ENCODE measurements at places on chromosomes 5 and 9.

DNA sequence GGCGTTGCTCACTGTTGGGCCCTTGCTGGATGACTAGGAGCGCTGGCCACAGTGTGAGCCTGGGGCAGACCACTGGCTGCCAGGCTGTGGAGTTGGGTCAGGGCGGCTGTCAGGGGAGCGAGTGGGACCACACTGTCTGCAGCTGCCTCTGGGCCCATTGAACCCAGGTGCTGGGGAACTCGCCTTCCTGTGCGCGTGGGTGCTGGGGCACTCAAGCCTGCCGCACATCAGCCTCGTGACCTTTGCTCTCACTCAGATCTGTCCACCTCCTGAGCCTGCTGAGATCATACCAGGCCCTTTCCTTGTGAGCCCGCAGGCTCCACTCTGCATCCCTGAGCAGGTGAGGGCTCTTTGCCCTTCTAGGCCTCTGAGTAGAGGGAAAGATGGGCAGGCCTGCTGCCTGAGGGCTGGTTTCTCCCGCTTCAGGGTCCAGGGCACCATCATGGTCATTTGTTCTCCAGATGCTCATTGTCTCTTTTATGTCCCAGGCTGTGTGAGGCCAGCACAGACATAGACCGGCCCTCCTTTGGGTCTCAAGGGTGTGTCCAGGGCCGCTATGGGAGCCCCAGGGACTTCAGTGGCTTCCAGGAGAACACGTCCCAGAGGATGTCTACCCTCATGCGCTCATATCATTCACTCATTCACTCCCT, 26.5 kb downstream of the WNK2 start:
- no peak for DNase-seq

- DNase-seq, result no peak
Observed at GRCh38 chr5:40220260-40220659, 459.5 kb upstream of the PTGER4 start.

- DNase-seq, result no peak
Observed at GRCh38 chr5:88602584-88602983, 280.4 kb downstream of the MEF2C start.

- no peak for DNase-seq
Observed at GRCh38 chr5:115857626-115858349, 16.1 kb downstream of the AP3S1 start.

DNA sequence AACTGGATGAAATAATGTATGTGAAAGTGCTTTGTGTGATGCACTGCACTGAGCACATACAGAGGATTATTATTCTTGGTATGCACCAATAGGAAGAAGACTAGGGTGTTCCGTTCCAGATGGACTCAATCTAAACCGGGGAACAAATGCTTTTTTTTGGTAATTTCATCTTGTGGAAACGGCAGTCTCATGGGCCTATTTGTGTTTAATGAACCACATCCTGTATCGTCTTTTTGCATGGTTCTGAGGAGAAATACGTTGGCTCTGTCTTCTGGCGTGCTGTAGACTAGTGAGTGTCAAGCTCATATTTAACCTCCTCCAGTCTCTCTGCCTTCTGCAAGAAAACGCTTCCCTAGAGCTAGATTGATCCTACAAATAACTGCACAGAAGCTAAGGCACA, 30.0 kb downstream of the TRIM32 start:
- DNase-seq, result no peak

GRCh38 chr5:34574936-34575467, 81.1 kb upstream of the RAI14 start:
- DNase-seq, result no peak

GRCh38 chr9:1960342-1961042, 54.7 kb upstream of the SMARCA2 start:
- DNase-seq, result no peak

DNA sequence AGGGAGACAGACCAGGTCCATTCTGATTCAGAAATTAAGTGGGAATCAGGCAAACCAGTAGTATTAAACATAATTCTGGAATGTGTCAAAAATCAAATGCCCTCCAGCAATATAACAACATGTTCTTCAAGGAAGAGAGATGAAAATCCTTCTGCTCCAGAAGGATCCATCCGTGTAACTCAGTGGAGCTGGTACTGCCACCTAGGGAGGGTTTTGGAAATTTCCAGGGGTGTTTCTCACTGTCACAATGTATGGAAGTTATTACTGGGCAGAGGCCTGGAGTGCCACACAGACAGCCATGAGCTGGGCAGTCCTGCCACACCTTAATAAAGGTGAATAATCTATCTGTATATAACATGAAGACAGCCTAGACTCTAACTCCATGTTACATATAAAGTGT, 87.5 kb downstream of the TTLL11 start:
- no peak for DNase-seq

DNA sequence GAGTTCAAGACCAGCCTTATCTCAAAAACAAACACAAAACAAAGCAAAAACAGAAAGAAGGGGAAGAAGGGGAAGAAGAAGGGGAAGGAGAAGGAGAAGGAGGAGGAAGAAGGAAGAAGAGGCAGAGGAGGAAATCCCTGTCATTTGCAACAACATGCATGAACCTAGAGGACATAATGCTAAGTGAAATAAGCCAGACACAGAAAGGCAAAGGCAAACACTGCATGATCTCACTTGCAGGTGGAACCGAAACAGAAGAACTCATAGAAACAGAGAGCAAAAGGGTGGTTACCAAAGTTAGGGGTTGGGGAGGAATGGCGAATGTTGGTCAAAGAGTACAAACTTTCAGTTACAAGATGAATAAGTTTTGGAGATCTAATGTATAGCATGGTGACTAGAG, 135.4 kb downstream of the UGCG start:
- DNase-seq, result no peak

DNA sequence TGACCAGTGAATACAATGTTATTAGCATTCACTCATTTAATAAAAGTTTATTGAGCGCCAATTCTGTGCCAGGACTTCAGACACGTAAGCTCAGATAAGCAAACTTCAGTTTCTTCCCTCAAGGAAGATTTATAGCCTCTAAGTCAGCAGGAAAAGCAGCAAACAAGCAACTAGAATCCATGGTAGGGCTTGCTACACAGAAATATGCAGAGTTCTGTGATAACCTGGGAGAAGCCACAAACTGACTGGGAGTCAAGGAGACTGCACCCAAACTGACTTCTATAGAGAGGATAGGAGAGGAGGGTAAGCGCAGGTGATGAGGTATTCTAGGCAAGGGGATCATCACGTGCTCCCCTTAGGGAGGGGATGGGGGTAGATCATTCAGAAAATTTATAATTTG, 1.4 kb upstream of the OGN start:
- no peak for DNase-seq

DNA sequence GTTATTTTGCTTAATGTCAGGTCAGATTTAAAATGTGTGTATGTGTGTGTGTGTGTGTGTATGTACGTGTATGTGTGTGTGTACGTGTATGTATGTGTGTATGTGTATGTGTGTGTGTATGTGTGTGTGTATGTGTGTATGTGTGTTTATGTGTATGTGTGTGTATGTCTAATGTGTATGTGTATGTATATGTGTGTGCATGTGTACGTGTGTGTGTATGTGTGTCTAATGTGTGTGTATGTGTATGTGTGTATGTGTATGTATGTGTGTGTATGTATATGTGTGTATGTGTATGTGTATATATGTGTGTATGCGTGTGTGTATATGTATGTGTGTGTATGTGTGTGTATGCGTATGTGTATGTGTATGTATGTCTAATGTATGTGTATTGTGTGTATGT, 125.1 kb upstream of the PHYKPL start:
- DNase-seq, result no peak

DNA sequence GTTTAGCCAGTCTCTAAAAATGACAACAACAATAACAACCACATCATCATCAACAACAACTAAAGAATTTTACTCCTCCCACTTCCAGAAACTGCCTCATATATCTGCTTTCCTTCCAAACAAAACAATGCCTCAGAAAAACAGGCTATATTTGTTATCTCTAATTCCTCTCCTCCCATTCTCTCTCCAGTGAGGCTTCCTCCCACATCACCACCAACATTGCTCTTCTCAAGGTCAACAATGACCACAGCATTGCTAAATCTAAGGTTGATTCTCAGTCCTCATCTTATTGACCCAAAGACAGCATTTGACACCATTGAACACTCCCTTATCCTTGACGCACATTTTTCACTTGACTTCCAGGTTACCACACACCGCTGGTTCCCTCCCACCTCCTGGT, 38.1 kb upstream of the PRUNE2 start:
- no peak for DNase-seq

GRCh38 chr5:131466171-131466766, 168.8 kb downstream of the RAPGEF6 start:
- DNase-seq, result peak; percentile 16

- DNase-seq, result peak; percentile 33
Observed at GRCh38 chr9:21902136-21902535, 92.1 kb downstream of the CDKN2A start.

DNA sequence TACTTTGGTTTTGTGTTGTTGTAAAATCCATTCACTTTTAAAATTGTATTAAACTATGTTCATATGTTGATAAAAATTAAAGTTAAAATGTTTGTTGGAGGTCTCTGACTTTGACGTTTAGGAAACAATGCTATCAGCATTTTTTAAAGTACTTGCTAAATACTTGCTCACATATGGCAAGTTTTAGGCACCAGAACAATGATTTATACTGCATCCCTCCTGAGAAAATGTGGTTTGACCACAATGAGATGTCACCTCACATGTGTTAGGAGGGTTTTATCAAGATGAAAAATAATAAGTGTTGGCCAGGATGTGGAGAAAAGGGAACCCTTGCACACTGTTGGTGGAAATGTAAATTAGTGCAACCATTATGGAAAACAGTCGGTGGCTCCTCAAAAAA, 180.8 kb downstream of the HSD17B3 start:
- no peak for DNase-seq

- DNase-seq, result no peak
Observed at GRCh38 chr5:13339093-13339492, 605.4 kb downstream of the DNAH5 start.

- no peak for DNase-seq
Observed at GRCh38 chr5:2167671-2168070, 284.9 kb upstream of the IRX4 start.

GRCh38 chr5:137752905-137753690, 1.1 kb downstream of the HNRNPA0 start:
- DNase-seq, result no peak

DNA sequence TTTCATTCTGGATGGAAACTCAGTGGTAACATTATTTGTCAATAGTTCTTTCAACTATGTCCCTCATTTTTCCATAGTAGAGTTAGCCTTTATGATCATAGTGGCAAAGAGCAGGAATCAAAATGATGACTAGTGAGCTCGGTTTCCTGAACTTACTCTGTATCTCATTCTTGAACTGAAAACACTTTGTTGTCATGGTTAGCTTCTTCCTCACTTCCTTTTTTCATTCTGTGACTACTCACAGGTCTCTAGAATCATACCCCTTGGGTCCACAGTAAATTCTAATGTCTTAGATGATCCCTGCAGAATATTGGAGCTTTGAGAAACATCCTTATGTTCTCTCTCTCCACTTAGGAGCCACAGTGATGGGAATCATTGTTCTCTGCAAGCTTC, 29.4 kb upstream of the RECK start:
- DNase-seq, result no peak

GRCh38 chr5:75886706-75887105, 169.5 kb upstream of the POC5 start:
- DNase-seq, result peak; percentile 65
